ENCODE measurements at places on chromosomes 16 and 17.

GRCh38 chr16:2071454-2072202 lies 23.8 kb downstream of the TSC2 start:
- no peak for DNase-seq

DNA sequence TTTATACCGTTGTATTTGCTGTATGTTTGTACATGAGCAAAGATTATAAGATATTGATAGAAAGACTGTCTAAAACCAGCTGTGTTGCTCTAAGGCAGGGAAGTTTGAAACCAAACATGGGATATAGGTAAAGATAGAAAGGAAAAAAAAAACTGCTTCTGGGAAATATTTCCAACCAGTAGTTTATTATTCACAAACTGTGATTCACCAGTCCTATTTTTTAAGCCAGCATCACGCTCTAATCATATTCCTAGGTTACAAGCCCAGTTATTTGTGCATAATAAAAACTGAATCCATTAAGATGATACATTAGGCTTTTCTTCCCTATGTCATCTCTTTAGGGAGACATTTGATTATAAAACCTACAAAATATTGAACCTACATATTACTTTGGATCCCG lies 4.0 kb downstream of the ERN1 start:
- no peak for DNase-seq

DNA sequence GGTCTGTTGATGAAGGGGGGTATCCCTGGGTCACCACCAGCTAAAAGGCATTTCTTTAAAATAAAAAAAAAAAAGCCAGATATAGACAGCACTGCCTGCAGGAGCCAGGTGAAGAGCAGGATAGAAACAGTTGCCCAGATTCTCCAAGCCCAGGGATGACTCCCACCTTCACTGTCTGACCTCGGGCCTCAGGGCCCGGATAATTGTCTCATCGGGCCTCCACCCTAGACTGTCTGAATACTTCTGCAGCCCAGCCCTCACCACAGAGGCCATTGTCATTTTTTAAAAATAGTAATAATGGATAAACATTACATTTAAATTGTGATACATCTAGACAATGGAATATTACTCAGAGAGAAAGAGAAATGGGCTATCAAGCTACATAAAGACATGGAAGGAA lies 92.8 kb upstream of the TNRC6C start:
- no peak for DNase-seq

- peak; percentile 30 for DNase-seq
Observed at GRCh38 chr16:12229759-12230594, 253.4 kb downstream of the SNX29 start.

All from NCI-H2171 (cell line).